Lower leg skin (tissue), 4 donors: ENCODE measurements at places on chromosomes 3 and 15.

DNA sequence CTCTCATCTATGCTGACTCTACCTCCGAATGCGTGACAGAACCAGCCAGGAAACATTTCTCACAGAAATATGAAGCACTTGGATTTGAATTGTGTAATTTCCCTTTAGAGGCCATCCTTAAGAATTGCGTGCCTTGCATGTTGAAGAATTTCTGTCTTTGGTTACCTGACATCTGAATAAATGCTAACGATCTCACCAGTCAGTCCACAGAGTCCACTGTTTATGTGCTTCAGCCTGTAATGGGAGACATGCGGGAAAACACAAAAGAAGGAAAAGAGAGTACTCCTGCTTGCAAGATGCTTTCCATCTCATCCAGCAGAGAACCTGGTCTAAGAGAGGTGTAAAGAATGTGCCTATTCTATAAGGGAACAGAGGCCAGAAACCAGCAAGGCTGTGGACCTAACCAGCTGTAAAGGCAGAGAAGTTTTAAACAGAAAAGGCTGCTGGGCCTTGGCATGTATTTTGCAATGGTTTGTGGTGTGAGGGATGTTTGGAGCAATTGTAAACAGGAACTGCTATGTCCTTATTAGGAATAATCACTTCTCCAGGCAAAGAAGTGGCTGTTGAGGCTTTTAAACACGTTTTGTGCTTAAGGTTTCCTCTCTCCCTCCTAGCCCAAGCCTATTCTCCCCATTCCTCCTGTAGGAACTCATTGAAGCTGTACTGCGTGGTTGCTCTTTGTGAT is 36.4 kb upstream of the BOC start:
- DNase-seq, result no peak

- DNase-seq, result no peak
These were observed 29.0 kb downstream of the SEC61A1 start for GRCh38 chr3:128081226-128081625.

GRCh38 chr15:71746719-71747118 is 63.6 kb upstream of the NR2E3 start:
- DNase-seq, result no peak

DNA sequence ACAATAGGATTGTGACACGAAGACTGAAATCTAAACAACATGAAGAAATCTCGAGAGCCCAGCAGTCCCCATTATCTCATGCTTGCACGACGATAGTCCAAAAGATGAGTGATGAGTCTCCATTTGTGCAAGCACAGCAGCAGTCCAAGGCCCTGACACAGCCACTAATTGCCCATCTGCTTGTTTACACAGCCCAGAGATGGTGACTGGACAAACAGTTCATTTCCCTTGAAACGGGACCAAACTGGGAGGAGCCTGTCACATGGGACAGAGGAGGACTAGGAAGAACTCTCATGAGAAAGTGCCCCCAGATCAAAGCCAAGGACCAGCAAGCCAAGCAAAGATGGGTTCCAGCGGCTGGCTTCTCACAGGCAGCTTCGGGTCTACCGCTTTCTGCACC is 121.0 kb downstream of the GREM1 start:
- DNase-seq, result no peak

GRCh38 chr15:35921046-35921445 is 375.1 kb upstream of the DPH6 start:
- DNase-seq, result no peak

- DNase-seq, result peak; percentile 53
These were observed 19.8 kb upstream of the NUDT16 start for GRCh38 chr3:131361464-131362421.

DNA sequence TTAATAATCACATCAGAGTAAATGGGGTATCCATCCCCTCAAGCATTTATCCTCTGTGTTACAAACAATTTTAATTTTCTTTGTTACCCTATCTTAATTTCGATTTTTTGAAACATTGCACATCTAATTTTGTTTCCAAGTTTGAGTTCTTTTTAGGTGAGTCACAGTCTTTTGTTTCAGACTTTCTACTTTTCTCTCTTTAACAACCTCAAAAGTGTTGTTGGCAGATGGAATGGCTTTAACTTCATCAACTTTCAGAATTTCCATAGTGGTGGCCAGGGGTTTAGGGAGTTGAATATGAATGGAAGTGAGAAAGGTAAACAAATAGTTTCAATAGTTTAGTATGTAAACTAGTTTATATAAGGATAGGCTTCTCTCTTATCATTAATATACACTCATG is 223.0 kb upstream of the MLF1 start:
- no peak for DNase-seq

GRCh38 chr3:194637541-194638400 is 4.6 kb upstream of the TMEM44 start:
- no peak for DNase-seq

GRCh38 chr3:137642831-137643230 is 121.3 kb upstream of the SOX14 start:
- DNase-seq, result no peak

DNA sequence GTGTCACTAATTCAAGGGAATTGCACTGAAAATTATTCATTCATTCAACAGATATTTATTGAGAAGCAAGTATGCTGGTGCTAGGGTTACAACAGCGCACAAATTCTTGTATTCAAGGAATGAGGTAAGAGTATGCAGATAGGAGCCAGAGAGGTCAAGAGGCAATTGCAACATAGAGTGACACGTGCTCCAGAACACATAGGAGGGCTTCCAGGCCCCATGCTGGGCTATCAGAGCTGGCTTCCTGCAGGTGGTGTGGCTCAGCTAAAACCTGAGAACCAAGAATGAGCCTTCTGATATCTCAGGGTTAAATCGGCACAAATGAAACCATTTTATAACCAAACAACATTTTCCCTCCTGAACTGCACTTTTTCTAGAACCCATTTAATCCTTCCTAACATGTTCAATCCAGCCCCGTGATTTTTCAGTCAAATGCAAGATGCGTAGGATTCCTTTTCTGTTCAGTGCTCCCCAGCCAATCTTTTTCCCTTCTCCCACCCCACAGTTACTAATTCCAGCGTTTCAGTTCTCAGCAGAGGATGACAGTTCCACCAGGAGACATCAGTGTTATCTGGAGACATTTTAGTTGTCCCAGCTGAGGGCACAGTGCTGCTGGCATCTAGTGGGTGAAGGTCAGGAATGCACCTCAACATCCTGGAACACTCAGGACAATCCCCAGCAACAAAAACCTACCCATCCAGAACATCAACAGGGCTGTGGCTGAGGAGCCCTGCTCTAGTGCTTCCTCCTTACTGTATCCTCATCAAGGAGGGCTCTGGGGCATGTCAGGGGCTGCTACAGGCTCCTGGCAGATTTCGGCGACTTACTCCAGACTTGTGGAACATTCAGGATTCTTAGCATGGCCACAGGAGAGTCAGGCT is 13.1 kb downstream of the CCR5AS start:
- no peak for DNase-seq

DNA sequence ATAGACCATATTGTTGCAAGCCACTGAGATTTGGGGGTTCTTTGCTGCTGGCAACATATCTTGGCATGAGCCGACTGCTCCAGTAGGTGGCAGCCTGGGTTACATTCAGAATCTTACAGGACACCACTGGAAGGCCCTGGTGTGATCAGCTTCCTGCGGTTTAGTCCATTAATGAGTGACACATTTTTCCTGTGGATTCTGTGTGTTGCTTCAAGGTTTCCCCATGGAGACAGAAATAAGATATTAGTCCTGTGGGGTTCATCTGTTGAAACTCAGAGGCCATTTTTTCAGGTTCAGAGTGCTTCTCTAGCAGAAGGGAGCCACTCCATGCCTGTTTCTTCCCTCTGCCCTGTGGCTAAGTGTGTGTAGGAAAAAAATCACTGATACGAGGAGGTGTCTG is 116.2 kb downstream of the MFSD1 start:
- no peak for DNase-seq
